8988T (cell line): ENCODE measurements at places on chromosomes 16 and 17.

DNA sequence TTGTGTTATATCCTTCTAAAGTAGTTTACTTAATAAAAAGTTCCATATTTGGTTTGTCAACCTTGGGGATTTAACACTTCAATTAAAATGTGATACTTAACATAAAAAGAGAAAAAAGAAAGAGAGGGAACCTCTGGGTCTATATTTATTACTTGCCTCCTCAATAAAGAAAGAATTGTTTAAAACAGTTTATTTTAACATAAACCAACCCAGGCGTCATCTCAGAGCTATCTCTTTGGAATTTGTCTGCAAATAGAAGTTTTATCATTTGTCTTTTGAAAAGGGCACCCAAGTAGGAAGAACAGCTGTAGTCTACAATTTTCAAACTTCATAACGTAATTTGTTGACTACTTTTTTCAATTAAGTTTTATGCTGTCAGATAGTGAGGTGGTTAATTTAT, 364.1 kb downstream of the KCNJ2 start:
- no peak for DNase-seq

GRCh38 chr17:37532756-37533155, 43.1 kb downstream of the DUSP14 start:
- no peak for DNase-seq

DNA sequence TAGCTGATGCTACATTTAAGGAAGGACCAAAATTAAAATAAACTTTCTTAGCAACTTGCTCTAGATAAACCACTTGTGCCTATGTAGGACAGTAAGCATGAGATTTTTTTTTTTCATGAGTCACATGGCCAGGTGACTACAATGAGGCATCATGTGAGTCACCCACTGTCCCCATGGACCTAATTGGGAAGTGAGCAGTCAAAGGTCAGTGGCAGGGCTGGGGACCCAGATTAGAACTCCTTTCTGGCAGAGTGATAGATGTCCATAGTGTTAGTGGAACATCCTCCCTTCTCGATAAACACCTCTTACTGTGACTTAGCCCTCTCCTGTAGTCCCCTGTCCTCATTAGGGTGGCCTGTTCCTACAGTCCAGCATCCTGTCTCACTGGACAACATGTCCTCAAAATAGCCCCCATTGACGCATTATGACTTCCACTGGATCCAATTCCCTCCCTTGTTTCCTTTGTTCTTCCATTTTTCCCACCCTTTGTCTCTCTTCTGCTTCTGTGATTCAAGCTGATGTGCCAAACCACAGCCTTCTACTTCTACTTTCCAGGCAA, 12.4 kb downstream of the ITGB3 start:
- DNase-seq = no peak

- DNase-seq = no peak
Measured at GRCh38 chr16:24005577-24005976, 169.8 kb downstream of the PRKCB start.

- no peak for DNase-seq
Measured at GRCh38 chr17:77330602-77331081, 189.9 kb downstream of the SEC14L1 start.
